ENCODE measurements at places on chromosomes 7 and 10.

- DNase-seq, result no peak
Observed at GRCh38 chr7:116502201-116503096, 2.9 kb downstream of the CAV2 start.

GRCh38 chr10:84665883-84666463 lies 337.6 kb downstream of the CCSER2 start:
- DNase-seq, result no peak

- no peak for DNase-seq
Observed at GRCh38 chr10:106547047-106547635, 617.4 kb downstream of the SORCS1 start.

- no peak for DNase-seq
Observed at GRCh38 chr10:6987536-6987945, 407.5 kb upstream of the PRKCQ start.

DNA sequence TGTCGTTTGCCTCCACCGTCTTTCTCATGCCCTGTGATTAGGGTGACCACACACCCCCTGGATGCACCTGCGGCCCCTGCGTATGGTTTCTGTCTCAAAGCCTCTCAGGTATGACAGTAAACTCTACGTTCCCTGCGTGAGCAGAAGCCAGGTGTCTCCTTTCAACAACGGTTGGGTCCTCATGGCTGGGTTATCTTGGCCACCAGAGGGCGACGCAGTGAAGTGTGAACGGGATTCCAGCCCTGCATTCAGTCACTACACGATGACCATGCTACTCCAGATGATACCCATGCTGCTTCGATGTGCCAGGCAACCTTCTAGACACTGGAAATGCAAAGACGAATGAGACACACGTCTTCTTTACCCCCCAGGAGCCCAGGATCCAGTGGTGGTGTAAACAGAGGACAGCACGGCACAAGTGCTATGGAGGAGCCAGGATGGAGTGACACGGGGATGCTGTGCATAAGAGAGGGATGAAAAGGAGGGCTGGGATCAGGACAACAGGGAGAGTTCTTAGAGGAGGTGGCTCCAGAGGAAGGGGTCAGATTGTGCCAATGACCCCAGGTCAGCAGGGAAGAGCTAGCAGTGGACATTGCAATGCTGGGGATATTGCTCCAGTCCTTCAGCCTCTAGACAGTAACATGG lies 228.1 kb upstream of the PFKP start:
- no peak for DNase-seq

DNA sequence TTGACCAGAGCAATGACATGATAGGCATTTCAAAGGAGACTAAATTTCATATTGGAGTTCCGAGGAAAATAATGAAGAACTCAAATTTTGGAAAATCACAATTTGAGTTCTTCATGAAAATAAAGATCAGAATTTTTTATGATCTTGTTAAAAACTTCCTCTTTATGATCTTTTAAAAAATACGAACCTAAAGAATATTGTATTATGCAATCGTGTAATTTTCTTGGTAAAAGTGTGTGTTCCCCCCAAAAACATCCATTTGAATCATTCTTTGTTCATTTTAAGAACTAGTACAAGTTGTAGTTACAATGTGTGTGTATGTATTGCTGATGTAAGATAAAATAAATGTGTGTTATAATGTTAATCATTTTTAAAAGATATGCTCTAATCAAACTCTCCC lies 79.3 kb upstream of the PDK4 start:
- no peak for DNase-seq

Data from activated gamma-delta T cell treated with anti-CD3 and anti-CD28 coated beads, Interleukin-2, amount 50 U/mL, for 16 hours (primary cell).